ENCODE measurements at places on chromosomes 7 and 10.

- no peak for DNase-seq
Observed at GRCh38 chr7:82778021-82778420, 334.4 kb upstream of the CACNA2D1 start.

DNA sequence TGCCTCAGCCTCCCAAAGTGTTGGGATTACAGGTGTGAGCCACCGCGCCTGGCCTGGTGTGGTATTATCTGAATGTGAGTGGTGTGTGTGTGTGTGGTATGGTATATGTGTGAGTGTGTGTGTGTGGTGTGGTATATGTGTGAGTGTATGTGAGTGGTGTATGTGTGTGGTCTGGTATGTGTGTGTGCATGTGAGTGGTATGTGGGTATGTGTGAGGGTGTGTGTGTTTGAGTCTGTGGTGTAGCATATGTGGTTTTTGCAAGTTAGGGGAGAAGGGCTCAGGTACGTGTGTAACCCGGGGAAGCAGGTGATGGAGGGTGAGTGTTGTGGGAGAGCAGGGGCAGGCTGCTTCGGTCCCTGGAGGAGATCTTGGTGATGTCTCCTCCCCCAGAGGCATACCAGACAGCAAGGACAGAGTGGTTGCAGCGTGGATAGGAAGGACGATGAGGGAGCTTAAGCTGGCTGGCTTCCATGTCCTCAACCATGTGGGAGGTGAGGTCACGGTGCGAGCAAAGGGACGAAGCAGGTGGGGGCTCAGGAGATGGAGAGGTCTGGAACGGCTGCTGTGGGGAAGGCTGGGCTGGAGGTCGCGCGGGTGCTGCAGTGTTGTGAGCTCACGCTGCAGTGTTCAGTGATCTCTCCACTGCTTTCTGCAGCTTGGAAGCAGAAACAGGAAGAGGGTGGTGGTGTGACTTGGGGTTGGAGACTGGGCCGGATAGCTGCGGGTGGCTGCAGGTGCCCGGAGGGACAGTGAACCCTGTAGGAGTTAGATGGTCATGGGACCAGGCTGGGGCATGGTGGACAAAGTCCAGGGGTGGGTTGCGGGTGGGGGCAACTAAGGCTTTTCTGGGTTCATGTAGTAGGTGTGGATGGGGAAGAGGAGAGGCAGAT is 5.0 kb downstream of the ZYX start:
- DNase-seq: no peak

- DNase-seq: no peak
Observed at GRCh38 chr10:85524001-85524666, 842.5 kb downstream of the GRID1 start.

DNA sequence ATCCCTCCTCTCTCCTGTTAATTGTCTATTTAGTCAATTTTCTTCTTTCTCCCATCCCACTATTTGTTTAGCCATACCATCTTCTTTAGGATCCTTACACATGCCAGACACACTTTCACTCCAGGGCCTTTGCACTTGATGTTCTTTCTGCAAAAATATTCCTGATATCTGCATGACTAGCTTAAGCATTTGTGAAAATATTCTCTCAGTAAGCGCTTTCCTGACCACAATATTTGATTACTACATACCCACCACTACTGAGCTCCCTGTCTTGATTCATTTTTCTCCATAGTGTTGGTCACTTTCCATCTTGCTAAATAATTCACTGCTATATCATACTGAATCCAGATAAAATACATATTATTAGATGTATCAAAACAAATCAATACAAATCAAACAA is 75.1 kb downstream of the SEMA3D start:
- DNase-seq: peak; percentile 33

DNA sequence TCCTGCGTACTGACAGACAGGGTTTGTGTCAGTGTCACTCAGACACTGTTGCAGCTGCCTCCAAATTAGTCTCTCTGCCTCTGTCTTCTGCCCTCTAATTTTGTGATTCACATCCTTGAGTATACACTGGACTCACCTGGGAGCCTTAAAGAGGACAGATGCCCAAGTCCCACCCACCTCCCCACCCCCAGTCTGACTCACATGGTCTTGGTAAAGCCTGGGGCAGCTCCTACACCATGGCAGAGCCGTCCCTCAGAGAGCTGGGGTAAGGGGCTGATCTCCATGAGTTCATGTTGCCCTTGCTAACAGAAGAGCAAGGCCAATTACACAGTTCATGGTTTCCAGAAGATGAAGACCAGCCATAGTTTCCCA is 197.6 kb upstream of the STK17A start:
- DNase-seq: no peak

GRCh38 chr10:33238643-33239042 is 95.8 kb downstream of the NRP1 start:
- peak; percentile 82 for DNase-seq

DNA sequence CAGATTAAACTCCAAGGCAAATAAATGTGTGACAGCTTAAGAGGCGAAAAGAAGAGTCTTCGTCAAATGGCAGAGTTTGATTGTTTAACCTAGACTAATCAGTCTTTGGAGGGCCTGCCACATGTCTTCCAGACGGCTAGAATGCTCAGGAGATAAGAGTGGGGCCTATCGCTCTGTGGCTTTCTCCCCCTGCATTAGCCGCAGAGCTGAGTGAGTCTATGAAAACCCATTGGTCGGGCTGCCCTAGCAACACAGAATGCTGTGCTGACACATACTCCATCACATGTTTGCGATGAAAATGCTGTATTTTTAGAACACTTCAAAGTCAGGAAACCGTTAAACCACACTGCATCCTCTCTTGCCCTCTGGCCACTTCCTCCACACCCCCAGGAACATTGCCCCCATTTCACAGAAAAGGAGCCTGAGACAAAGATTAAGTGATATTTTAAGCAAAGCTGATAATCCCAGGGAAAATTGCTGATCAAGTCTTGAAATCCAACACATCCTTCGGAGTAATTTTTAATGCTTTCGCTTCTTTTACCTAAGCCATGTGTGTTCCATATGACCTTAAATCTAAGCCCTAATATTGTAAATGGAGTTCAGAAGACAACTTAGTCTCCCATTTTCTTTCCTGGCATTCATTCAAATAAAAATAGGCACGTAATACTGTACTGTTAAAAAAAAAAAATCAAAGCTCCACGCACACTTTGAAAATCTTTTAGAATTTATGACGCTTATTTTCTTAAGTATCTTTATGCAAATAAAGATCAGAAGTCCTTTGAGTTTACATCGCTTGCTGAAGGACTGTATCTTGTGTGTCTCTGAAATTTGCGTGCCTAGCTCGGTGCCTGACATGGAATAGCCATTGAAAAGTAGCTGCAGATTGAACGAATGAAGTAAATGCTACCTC is 161.2 kb downstream of the CELF2 start:
- DNase-seq: peak; percentile 52

- DNase-seq: no peak
Observed at GRCh38 chr10:119542988-119543813, 682 bp upstream of the RGS10 start.

DNA sequence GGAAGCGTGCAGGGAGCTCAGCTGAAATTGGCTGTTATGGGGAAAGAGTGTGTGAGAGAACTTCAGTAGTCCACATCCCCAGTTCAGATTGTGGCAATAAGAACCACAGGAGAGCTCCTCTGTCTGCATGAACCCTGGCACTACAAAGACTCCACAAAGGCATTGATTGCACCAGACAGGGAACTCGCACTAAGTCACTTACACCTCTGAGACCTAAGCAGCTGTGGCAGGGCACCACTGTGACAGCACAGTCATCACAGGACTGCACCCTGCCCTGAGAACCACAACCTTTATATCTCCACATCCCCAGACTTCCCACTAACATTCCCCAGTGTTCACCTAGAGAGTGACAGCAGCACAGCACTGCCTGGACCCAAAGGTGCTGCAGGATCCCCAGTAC is 226.8 kb downstream of the XPNPEP1 start:
- DNase-seq: no peak

DNA sequence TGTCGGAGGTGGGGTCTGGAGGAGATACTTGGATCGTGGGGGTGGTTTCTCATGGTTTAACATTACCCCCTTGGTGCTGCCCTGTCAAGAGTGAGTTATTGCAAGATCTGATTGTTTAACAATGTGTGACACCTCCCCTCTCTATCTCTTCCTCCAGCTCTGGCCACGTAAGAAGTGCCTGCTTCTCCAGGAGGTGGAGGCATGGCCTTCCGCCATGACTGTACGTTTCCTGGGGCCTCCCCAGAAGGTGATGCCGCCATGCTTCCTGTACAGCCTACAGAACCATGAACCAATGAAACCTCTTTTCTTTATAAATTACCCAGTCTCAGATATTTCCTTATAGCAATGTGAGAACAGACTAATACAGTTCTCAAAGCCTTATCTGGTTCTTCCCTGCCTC is 547.0 kb downstream of the CALN1 start:
- DNase-seq: no peak

All from AG04449 (cell line).